ENCODE measurements at places on chromosomes 12 and 14.

DNA sequence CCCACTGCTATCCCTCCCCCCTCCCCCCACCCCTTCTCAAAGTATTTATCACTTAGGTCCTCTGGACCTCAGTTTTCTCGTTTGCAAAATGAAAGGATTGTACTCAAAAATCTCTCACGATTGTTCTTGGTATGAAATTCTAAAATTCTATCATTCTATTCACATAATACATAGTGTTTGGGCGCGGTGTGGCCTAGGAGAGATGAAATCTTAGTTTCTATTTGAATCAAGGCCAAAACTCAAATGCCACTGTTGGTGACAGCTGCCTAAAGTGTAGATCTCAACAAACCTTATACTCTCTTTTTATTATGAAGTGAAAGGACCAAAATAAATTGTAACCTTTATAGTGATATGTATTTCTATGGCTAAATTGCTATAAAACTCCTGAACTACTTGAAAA is 23.7 kb upstream of the YAF2 start:
- no peak for DNase-seq

GRCh38 chr14:76882651-76883050 is 56.4 kb downstream of the LRRC74A start:
- DNase-seq, result no peak

DNA sequence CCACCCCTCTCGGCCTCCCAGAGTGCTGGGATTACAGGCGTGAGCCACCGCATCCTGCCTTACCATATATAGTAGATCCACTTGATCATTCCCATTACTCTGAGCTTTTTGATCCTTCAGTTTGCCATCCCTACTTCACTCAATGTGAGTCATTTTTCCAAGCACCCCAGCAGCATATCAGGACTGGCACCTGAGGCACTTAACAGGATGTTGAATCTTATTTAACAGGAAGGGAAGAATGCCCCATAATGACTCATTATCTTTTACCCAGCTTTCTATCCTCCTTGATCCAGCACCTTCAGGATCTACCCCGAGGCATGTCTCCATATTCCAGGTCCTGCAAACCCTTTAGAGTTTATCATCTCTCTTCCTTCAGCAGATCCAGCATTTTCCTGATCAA is 84.9 kb upstream of the CMKLR1 start:
- no peak for DNase-seq

DNA sequence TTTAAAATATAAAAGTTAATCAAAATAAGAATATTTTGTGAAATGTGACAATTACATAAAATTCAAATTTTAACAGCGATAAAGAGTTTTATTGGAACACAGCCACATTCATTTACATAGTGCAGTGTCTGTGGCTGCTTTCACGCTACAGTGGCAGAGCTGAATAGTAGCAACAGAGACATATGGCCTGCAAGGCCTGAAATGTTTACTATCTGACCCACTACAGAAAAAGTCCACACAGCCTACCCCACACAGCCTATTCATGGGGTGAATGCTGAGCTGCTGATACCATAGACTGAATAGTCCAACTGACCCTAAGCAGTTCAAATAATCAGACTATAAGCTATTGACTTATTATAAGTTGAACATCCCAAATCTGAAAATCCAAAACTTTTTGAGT is 13.2 kb downstream of the GNS start:
- DNase-seq, result no peak

DNA sequence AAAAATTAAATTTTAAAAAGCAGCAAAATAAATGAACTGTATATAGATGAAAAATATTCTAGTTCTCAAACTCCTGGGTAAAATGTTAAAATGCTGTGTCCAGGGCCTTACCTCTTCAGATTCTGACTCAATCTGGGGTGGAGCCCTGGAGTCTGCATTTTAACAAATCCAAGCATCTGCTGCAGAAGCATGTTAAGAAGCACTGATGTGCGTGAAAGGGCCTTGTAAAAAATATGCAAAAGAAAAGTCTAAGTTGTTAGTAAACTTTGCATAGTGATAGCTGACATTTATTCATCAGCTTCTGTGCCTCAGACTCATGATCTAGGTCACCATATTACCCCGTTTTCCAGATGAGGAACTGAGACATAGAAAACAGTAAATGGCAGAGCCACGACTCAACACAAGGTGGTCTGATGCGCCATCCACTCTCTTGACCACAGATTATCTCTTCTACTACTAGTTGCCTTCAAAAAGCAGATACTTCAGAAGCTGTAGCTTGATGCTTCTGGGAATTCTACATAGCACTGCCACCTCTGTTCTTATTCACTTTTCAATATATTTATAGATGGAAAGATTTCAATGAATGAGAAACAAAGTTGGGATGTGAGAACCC is 28.0 kb upstream of the PTCSC3 start:
- no peak for DNase-seq

GRCh38 chr12:77682488-77682887 is 148.2 kb upstream of the NAV3 start:
- DNase-seq, result no peak

GRCh38 chr12:3201339-3202051 is 124.3 kb downstream of the TSPAN9 start:
- no peak for DNase-seq

DNA sequence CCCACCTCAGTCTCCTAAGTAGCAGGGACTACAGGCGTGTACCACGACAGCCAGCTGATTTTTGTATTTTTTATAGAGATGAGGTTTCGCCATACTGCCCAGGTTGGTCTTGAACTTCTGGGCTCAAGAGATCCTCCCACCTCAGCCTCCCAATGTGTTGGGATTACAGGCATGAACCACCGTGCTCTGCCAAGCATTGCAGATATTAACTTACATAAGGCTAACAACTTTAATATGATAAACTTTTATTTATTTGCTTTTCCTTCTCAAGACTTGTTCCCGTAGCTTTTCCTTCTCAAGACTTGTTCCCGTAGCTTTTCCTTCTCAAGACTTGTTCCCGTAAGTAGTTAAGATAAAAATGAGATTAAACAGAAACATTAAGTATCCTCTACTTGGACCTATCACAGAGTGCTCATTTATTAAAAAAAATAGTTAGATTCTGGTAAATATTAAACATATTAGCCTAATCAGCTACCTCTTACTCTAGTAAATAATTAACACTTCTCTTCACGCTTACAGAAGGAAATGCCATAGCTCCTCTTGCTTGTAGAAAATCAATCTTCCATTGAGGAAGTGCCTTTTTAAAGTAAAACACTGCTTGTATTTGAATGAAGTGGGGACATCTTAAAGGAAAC is 157.7 kb upstream of the KITLG start:
- DNase-seq, result no peak

DNA sequence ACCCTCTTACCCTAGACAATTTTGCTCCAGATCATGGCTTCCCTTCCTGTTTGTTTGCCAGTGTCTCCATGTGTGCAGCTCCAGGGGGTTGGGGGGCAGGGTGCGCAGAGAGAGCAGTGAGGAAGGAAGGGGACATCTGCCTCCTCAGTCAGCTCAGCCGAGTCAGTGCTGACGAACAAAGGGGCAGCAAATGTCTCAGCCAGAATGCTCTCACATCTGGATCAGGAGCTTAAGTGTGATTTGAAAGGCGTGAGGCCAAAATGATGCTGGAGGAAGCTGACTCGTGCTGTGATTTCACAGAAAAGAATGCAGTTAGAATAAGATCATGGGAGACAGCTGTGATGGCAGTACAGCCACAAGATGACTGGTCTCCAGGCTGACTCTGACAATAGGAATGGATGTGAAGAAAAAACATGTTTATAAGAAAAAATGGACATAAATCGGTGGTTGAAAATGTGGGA is 27.1 kb upstream of the CDK17 start:
- DNase-seq, result peak; percentile 82

DNA sequence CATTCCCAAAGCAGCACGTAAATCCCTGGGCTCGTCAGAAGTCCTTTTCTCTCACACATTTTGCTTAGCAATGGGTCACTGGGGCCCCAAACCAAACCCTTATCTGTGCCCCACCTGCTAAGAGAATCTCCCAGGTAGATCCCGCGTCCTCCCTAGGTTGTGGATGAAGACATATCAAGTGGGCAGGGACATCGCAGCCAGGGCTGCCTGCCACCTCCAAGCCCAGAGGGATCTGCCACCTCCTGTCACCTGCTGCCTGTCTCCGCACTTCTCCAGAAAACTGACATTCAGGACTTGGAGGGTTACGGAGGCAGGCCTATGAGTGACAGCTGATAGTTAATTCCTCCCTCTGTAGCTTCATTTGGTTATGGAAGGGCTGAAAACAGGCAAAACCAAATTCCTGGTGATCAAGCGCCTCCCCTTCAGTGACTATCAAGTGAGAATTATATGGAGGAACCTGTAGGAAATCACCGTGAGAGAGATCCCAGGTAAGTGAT is 19.5 kb downstream of the BCL11B start:
- DNase-seq, result no peak

GRCh38 chr14:104314251-104314941 is 176.0 kb downstream of the KIF26A start:
- peak; percentile 60 for DNase-seq

GRCh38 chr14:64698903-64699302 is 5.3 kb upstream of the PLEKHG3 start:
- DNase-seq, result peak; percentile 49

DNA sequence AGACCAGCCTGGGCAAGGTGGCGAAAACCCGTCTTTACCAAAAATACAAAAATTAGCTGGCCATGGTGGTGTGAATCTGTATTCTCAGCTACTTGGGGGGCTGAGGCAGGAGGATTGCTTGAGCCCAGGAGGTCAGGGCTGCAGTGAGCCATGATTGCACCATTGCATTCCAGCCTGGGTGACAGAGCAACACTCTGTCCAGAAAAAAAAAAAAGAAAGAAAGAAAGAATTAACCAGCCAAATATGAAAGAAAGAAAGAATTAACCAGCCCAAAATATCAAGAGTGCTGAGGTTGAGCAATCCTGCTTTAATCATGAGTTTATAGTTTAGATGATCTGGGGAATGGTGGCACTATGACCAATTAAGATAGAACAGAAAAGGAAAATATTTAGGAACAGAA is 3.5 kb upstream of the ACTN1 start:
- DNase-seq, result no peak

- DNase-seq, result no peak
Measured at GRCh38 chr12:117903110-117903840, 65.5 kb downstream of the KSR2 start.

DNA sequence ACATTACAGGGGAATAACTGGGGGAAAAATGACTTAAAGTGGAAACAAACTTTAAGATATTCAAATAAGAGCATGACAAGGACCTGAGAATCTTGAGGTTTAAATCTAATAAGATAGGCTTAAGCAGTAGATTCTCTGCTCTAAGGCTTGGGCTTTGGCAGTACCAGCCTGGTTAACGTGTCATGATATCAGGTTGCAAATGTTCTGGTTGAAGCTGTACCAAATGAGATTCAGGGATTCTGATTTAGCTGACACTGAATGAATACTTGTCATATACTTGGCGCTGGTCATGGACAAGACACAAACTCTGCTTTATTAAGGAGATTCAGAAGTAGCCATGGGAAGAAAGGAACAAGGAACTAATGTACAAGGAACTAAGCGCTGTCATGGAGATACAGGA is 6.1 kb downstream of the TCP11L2 start:
- DNase-seq, result no peak

GRCh38 chr12:72511498-72511897 is 239.3 kb downstream of the TRHDE start:
- no peak for DNase-seq

DNA sequence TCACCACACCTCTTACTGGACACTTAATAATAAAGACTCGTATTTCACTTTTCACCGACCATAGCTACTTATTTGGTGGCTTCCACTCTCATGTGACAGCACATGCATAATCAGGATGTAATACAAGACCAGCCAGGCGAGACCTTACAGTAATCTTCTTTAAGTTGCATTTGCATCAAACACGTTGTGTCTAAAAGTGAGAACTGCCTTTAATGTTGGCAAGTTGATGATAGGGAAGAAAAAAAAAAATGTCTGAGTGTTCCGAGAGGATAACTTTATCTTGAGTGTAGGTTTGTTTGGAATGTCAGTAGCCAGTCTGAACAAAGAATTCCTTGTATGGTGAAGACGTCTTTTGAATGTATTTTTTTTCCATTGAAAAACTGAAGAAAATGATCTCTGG is 440.4 kb downstream of the ADAMTS20 start:
- no peak for DNase-seq

GRCh38 chr12:116606397-116606796 is 47.2 kb downstream of the MAP1LC3B2 start:
- no peak for DNase-seq

- no peak for DNase-seq
Measured at GRCh38 chr12:46892887-46893286, 67.1 kb upstream of the SLC38A4 start.

DNA sequence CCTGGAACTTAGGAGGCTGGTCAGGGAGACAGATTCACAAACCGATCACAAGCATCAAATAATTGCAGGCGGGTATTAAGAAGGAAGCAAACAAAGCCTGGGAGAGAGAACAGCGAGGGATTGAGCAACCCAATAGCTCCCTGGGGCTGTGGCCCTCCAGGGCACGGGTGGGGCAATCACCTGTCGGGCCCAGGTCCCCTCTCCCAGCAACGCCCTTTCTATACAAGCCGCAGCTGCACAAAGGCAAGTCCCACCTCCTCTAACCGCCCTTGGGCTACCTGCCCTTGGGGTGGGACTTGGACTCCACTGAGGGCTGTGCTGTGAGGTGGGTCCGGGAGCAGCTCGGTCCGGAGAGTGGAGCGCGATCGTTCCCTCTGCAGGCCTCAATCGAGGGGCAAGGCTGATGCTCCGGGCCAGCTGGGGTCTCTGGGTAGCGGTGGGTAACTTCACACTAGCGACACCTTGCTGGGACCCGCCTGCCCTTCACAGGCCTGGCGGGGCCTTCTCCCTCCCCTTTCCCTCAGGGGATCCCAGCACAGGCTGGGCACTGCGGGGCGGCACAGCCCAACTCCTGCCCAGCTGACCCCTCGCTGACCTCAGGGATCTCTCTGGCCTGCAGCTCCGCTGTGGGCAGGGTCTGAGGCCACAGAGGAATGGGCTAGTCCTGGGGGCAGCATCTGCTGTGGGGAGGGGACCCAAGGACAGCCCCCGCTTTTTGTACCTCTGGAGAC is 8.0 kb downstream of the PHB2 start:
- DNase-seq, result peak; percentile 74

DNA sequence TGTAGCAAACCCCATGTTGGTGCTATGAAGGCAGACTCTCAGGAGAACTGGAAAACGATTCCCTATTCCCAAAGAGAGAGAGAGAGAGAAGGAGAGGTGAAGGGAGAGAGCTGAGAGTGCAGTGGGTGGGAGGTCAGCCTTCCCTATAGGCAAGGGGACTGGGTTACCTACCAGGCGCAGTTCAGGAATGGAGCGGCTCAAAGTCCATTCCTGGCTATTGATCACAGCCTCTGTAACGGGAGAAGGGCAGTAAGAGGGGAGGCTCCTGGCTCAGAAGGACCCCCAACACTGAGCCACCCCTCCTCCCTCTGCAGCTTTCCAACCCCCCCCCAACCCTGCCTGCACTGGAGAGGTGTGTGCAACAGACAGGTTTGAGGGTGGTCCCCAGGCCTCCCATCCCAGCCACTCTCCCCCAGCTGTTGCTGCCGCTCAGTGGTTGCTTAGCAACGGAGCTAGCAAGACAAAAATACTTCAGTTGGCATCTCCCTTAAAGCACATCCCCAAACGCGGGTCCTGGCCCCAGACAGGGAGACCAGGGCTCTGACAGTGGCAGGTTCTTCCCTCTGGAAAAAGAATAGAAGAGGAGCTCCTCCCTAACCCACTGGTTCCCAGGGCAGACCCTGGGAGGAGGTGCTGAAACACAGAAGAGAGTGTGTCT is 3.2 kb downstream of the AGAP2 start:
- no peak for DNase-seq

- DNase-seq, result no peak
Measured at GRCh38 chr14:71363946-71364925, 457.0 kb downstream of the PCNX1 start.
